GM13977 (cell line): ENCODE measurements at places on chromosomes 16 and 17.

- DNase-seq, result peak; percentile 94
Measured at GRCh38 chr17:42276359-42276608, at the start of gene STAT5B. Gene STAT5B, minus strand, starts transcription at chr17:42276391. Its CDS starts 44,264 bp downstream, at chr17:42232127.

GRCh38 chr17:60159479-60159866 lies 9.7 kb downstream of the CA4 start:
- DNase-seq, result peak; percentile 14

DNA sequence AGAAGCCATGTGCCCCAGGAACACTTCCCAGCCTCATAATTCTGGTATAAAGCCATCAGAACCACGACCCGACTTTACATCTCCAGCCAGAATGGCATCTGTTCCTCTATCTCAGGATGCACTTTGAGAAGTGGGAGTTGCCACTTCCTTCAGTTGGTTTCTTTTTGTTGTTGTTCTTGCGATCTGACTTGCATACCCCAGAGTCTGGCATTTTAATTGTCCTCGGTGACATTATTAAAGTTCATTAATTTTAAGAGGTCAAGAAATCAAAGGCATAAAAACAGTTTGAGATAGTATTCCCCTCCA lies 13.5 kb downstream of the MARCHF10 start:
- no peak for DNase-seq

DNA sequence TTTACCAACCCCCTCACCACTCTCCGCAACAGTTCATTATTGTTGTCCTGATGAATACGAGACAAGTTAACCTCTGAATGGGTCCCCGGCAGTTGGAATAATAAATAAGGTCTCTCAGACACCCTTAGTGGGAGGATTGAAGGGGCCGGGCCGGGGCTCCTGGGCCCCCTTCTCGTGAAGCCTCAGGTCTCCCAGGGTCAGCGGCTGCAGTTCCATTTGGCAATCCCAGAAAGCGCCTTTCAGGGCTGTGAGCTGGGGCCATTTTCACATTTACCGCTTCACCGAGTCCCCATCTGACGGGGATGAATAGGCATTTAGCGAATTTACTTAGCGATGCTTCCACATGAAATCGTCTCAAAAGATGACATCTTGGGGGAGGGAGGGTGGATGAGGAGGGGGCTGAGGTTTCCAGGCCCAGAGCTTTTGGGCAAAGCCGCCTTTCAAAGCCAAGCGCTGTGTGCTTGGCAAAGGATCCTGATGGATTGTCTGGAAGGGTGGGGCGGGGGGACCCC lies 309.8 kb downstream of the XYLT1 start:
- DNase-seq, result no peak

- DNase-seq, result no peak
Measured at GRCh38 chr17:7803981-7804380, 30.0 kb upstream of the KDM6B start.

DNA sequence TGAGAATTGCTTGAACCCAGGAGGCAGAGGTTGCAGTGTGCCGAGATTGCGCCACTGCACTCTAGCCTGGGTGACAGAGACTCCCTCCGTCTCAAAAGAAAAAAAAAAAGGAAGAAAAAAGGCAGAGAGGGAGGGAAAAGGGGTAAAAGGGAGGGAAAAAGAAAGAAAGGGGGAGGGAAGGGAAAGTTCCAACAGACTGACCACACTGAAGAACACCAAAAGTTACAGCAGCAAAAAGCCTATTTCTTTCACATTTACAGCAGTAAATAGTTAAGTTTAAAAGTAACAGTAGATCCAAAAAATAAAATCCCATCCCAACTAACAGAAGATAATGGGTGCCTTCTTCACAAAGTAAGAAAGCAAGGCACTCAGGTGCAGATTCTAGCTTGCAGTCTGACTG lies 36.9 kb upstream of the C17orf78 start:
- no peak for DNase-seq

DNA sequence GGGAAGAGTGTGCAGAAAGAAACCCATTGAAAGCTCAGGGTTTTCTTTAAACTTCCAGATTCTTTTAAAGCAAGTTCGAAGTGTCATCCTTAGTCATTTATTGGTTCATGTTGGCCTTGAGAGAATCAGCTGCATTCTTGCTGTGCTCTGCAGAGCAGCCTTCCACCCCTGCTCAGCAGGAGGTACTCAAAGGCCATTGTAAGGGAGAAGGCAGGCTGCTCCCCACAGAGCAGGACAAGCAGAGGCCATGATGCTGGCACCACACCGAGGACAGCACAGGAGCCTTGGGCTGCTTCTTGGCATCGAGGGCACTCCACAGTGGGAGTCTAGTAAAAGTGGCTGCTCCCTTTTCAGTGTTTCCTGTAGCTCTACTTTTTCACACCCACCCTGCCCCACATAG lies 29.6 kb downstream of the NMT1 start:
- no peak for DNase-seq

GRCh38 chr17:10010752-10011151 lies 105.7 kb upstream of the RCVRN start:
- no peak for DNase-seq

DNA sequence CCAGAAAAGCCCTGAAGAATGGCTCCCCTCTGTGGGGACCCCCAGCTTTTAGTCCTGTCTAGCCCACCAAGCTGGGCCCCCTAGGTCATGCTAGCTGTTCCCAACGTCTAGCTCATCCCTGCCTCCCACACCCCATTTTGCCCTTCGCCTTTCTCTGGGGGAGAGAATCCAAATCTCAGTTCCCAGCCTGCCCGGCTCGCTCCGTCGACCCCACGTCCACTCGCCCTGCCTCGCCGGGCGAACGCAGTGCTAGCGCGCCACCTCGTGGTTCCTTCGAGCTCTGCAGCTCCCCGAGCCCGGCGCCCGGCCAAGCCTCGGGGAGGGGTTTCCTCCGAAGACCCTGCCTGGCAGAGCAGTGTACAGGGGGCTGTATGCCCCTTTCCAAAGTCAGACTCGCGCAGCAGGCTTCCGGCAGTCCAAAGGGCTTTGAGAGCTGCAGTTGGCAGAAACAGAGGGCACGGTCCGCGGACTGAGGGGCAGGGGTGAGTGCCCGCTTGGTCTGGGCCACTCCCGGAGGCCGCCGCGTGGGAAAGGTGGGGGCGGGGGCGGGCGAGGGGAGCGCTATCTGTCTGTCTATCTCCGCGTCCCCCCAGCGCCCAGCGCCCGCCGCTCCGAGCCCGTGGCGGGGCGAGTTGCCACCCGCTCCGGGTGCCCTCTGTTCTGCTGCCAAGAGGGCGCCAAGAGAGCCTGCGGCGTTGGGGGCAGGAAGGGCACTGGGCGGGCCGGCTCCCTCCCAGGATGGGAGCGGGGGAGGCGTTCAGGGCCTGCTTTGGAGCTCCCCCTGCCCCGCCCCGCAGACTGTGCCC lies 1.7 kb upstream of the DLX3 start:
- DNase-seq, result peak; percentile 80

DNA sequence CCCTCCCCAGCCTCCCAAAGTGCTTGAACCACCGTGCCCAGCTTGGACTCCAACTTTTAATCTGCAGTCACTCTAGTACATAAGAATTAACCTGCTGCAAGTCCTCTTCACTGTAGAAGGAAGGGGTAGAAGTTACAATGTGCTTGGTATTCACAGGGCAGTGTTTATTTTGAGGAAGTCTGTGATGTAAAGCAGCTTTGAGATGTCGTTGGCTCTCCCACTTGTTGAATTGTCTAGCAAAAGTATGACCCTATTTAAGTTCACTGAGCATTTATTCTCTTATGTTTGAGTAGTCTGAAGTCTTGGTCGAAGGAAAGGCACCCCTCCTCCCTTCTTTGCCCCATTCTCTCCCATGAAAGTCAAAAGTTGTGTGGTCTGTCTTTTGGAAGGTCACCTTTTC lies 28.2 kb downstream of the SF3B3 start:
- DNase-seq, result no peak

DNA sequence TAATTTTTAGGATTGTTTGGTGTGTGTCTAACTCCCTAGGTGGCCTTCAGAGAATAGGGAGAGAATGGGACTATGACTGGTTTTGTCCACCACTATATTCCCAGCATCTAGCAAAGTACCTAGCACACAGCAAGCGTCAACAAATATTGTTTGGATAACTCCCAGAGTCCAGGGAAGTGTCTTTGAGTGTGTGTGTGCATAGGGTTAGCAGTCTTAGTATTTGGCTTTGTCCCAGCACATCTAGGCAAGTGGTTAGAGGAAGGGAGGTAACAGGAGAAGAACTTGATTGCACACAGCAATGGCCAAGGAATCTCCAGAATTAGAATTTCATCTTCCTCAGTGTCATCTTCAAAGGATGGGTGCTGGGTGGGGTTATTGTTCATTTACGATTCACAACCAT lies 385.4 kb upstream of the CDH5 start:
- DNase-seq, result no peak

DNA sequence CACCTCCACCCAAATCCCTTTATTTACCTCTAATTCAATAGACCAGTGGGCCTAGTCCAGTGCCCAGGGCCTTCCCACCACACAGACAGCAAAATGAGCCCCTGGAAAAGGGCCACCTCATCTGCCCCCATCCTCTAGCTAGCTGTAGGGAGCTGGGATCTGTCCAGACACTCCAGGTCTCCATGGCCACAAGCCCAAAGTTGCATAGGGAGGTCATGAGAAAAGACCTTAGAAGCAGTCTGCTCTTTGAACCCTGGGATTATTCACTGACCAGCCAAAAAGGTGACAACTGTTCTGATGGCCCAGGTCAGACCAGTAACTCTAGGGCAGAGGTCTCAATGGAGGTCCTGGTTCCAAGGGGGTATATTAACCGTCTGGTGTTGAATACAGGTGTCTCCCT lies 2.0 kb downstream of the CUEDC1 start:
- no peak for DNase-seq

DNA sequence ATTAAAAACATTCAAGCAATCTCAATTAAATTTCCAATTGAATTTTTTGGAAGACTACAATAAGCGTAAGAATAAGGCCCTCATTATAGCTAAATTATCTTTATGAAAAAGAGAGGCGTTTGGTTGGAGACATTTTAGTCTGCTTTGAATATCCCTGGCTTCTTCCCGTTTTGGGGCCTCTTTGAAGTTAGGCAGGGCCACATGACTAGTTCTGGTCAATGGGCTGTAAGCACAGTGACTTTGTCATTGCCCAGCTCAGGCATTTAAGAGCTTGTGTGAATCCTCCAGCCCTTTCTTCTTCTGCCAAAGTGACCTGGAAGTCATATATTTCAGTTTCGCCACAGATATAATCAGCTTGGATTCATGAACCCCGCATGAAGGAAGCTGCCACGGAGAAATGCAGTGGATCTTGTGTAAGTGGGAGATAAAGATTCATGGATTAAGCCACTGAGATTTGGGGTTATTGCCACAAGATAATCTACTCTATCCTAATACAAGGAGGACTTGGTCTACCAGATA lies 21.7 kb upstream of the UBTF start:
- no peak for DNase-seq

GRCh38 chr16:4315186-4316107 lies at the start of gene GLIS2:
Gene GLIS2, plus strand, starts transcription at chr16:4316067. Its CDS starts 16,214 bp downstream, at chr16:4332281.
- peak; percentile 80 for DNase-seq

- DNase-seq, result peak; percentile 96
Measured at GRCh38 chr16:30407102-30407803, at the start of gene ZNF771. Gene ZNF771, plus strand, starts transcription at chr16:30407606. Its CDS starts 448 bp downstream, at chr16:30408054.

DNA sequence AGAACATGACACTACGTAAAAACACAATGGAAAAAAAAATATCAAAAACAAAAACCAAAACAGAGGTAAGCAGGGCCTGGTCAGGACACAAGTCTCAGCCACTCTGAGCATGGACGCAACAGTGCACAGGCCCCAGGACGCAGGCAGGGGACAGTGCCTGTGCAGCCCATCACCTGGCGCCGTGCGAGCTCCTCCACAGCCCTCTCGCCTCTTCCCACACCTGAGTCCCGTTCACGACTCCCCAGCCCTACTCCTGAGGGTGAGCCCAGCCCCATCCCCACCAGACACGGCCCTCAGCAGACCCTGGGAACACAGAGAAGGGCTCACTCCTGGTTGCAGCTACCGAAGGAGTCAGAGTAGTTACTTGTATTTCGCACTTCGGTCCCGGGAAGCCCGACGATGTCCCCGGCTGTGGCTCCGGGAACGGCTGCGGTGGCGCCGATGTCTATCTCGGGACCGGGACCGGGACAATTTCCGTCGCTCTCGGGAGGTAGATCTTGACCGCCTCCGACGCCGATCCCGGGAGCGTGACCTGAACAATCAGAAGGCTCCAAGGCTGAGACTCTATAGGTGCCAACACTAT lies 9.4 kb downstream of the HBQ1 start:
- DNase-seq, result no peak

DNA sequence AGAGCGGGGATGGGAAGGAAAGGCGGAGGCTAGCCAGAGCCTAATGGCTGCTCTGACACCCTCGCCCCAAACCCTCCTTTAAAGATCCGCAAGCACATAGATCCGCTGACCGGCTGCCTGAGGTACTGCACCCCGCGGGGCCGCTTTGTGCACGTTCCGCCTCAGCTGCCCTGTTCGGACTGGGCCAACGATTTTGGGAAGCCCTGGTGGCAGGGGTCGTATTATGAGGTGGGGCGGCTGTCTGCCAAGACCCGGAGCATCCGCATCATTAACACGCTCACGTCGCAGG lies 663 bp downstream of the CYB5D1 start:
- no peak for DNase-seq

GRCh38 chr16:66695471-66695934 lies 1.0 kb downstream of the CMTM4 start:
- no peak for DNase-seq

DNA sequence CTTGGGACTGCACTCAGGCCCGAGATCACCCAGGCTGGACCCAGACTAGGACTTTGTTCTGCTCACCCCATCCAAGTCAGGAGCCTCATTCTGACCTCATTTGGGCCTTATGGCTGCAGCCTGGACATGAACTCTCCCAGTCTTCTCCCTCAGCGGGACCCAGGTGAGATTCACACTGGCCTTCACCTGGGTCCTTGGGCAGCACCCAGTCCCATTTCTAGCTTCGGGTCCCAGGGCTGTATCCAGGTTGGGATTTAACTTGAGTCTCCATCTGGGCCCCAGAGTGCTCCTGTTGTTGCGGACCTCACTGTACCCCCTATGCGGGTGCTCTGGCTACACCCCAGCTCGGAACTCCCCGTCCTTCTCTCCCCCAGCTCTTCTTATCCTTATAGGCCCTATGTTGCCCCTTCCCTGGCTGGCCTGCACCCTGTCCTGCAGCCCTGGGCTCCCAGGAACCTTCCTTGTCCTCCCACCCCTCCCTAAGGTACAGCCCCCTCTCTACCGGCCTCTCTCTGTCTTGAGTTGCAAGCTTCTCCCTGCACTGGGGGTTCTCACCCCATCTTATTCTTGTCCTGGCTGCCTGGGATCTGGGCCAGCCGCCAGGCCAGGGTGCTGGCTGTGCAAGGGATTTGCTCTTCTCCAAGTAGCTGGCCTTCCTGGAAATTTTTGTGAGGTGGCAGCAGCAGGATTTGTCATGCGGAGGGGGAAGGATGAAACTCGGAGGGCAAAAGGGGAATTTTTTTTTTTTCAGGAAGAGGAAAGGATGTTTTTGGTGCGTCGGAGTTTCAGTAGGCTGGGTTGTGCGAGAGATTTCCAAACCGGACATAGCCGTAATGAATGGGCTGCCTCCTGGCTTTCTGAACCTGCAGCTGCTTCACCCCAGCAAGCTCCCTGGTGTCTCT lies 904 bp downstream of the MAP2K3 start:
- DNase-seq, result peak; percentile 42
